Stimulated activated CD8-positive, alpha-beta memory T cell treated with anti-CD3 and anti-CD28 coated beads, Interleukin-7, amount 100 ng/mL, for 1 hour (primary cell): ENCODE measurements at places on chromosomes 3 and 15.

DNA sequence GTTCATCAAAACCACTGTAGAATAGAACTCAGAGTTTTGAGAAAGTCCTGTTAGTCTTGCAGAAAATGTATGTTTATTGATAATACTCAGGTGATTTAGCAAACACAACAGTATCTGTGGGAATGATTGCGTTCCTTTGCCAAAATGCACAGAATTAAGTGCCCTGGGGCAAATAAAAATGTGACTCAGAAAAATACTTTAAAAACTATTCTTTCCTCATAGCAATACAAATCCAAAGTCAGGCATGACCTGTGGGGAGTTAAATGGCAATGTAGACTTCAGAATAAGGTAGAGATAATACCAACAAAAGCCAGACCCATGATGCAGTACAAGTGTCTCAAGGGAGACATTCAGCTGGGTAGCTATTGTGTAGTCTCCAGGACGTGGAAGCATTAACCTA is 72.3 kb upstream of the SNTN start:
- no peak for DNase-seq

GRCh38 chr15:99744142-99744541 is 10.9 kb upstream of the LYSMD4 start:
- DNase-seq = no peak

- no peak for DNase-seq
These were observed 569.0 kb downstream of the TUSC7 start for GRCh38 chr3:117278424-117279190.

DNA sequence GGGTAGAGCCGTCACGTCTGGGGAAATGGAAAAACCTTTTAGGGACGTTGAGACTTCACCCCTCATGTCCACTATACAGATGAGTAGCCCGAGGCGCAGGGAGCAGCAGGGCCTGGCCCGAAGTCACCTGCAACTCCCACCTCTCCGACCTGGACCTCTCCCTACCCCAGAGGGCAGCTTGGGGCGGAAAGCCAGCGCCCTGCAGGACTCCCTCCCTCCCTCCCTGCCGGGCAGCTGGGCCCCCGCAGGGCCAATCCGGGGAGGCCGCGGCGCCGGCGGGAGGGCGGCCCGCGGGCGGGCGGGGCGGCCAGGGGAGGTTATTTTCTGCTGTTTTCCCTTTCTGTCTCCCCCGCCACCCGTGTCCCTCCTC is 2.0 kb downstream of the WNT7A start:
- DNase-seq = no peak

GRCh38 chr3:8768364-8769087 is 887 bp downstream of the OXTR start:
- DNase-seq = no peak

GRCh38 chr15:75350601-75351361 is 3.9 kb downstream of the NEIL1 start:
- no peak for DNase-seq
